Hippocampal formation (tissue), 2 donors: ENCODE measurements at places on chromosomes 11 and 22.

- no peak for DNase-seq
These were observed 233.9 kb downstream of the FAT3 start for GRCh38 chr11:92458486-92458885.

GRCh38 chr11:2549491-2549875 lies 104.7 kb downstream of the KCNQ1 start:
- no peak for DNase-seq

DNA sequence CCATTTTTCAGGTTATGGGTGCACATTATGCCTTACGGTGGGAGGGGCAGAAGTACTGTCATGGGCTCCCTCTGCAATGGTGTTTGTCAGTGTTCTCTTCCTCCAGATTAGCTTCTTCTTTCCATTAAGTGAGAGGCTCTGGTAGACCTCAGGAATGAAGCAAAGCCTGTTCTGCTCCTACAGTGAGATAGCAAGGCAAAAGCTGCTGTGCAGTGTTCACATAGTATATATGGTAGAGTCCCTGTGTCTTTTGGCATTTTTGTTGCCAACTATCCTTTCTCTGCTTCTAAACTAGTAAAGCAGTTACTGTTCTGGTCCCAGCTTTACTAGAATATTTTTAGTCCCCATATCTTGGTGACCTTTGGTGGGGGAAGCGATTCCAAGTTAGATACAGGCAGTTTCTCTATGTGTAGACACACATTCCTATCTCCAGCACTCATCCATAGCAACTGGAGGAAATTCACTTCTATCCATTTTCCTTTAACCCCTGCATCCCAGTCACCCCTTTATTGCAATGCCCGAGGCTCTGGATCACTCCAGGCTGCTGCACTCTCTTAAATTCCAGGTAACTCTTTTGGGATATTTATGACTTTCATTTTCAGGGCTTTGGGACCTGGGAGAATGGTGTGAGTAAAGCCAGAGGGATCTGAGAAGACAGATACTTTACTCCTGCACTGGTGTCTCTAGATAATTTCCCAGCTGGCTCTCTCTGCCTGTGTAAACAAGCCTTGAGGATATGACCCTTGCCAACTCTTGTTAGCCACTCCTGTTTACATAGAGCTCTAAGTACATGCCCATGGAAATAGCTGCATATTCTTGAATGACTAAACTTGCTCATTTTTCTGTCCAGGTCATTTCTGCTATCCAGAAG lies 3.9 kb upstream of the TRIM34 start:
- DNase-seq: no peak

- no peak for DNase-seq
These were observed 7.0 kb downstream of the CCND1 start for GRCh38 chr11:69647761-69648497.

DNA sequence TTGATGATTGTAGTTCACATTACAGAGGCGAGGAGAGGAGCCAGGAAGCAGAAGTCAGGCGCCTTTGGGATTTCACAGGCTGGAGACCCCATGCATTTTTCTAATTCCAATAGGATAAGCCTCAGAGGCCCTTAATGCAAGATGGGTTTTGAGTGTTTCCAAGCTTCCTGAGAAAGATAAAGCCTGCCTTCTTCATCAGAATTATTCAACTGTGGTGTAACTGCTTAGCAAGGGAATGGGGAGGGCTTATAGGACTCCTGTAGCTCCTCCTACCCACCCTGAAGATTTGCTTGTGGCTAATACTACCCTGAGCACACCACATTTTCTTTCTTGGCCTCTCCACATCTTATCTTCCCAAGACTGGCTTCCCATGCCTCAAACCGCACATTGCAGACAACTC lies 151.1 kb upstream of the ISX start:
- DNase-seq: no peak

DNA sequence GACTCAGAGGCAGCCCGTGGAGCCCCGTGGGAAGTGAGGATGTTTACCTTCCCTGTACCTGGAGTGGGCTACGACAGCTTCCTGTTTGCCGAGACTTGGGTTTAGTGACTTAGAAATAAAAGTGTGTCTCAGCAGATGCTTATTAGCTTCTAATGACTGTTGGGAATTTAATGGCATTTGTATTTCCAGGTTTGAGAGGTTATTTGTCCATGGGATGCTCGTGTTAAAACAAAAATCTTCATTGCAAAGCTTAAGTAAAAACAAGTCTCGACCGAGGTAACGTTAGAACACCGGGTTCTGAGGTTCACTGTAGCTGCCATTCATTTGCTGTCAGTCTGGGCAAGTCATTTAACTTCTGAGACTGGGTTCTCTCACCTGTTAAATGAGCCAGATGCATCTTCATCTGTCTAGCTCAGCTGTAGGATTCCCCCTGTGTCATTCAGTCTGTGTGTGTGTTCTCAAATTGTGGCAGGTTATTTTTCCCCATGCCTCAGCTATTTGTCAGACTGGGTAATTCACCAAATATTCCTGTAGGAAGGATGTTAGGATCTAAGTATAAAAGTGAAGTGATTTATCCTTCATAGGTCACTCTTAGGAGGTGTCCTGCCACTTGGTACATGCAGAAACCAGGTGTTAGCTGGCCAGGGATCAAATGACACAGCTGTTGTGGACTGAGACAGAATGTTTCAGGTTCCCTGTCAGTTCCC lies 791 bp downstream of the EI24 start:
- no peak for DNase-seq

DNA sequence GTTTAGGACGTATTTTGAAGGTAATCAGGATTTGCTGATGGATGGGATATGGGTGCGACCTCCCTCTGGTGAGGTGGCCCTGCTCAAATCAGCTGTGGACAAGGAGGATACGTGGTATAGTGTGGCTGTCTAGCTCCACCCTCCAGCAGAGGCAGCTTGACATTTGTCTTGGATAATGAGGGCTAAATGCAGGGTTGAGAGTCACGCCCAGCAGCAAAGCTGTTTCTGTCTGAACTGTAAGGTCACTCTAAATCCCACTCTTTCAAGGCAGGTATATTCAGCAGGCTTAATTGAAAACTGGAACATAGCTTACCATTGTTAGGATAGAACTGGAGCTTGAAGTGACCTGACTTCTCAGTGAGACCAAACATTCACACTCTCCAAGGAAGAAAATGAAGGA lies 98.7 kb downstream of the SWAP70 start:
- DNase-seq: no peak

- DNase-seq: no peak
These were observed 123.9 kb downstream of the VPREB1 start for GRCh38 chr22:22368516-22368915.

- no peak for DNase-seq
These were observed 6.4 kb upstream of the CSRP3 start for GRCh38 chr11:19208181-19208580.

GRCh38 chr22:48380016-48380665 lies 1447.5 kb downstream of the BRD1 start:
- DNase-seq: no peak

- DNase-seq: no peak
These were observed 129.0 kb upstream of the LDLRAD3 start for GRCh38 chr11:35814720-35815305.

DNA sequence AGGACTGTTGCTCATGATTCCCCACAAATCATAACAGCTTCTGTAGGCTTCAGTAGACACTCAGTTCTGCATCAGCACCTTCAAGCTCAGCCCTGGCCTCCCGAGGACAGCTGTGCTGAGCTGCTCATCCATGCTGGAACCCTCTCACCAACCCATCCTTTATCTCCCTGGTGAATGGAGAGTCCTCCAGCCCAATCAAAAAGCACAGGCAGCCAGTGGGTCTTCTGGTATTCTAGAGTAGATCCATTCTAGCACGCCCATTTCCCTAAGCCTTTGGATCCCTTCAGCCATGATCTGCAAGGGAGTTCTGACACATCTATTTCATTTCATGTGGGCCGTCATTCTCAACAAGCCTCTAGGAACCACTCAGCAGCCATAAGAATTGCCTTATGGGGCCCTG lies 44.6 kb upstream of the SPATA19 start:
- DNase-seq: no peak

GRCh38 chr11:109819410-109819809 lies 273.8 kb upstream of the ZC3H12C start:
- DNase-seq: no peak
